NCI-H774 (cell line): ENCODE measurements at places on chromosomes 1 and 21.

DNA sequence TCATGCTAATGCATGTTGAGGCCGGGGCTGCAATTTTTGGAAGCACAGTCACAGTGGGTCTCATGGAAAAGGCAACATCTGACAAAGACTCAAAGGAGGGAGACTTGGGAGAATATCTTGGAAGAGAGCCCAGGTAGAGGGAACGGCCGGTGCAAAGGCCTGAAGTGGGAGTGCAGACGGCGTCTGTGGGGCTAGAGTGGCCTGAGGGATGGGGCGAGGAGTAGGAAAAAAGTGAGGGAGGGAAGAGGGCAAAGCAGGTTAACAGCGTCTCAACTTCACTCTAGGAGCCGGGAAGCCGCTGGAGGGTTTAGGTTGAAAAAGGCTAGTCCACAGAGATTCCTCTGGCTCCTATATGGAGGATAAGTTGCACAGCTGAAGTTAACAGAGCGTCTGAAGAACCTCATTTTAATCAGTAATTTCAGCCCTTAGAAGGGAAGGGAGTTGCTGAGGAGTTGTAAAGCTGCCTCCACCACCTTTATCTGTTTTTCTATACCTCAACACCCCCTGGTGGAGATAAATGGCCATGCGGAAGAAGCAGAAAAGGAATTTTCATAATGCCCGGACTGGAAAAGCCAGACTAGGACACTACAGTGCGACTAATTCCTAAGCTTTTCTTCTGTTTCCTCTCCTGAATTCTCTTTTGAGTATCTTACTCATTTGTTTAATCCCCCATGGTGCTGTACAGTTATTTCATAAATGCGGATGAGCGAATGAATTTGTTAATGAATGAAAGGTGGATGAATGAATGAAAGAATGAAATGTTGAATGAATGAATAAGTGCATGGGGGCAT lies 78.7 kb upstream of the ZNF281 start:
- DNase-seq, result peak; percentile 74

DNA sequence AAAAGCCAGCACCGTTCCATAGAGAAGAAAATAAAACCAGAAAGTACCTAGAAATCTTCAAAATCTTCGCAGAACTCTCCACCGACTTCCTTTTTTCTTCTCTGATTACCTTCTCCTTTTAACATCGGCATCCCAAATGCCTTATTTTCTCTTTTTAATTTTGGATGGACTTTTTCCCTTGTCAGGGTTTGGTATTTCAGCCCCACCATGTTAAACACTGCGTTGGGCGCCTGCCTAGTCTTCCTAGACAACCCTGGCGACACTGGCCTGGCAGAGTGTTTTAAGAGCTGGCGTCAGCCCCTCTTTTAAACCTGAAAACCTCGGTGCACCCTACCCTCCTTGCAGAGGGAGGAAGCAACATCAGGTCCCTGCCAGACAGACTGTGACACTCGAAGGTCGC lies 66.0 kb upstream of the EFHD2 start:
- DNase-seq, result no peak

DNA sequence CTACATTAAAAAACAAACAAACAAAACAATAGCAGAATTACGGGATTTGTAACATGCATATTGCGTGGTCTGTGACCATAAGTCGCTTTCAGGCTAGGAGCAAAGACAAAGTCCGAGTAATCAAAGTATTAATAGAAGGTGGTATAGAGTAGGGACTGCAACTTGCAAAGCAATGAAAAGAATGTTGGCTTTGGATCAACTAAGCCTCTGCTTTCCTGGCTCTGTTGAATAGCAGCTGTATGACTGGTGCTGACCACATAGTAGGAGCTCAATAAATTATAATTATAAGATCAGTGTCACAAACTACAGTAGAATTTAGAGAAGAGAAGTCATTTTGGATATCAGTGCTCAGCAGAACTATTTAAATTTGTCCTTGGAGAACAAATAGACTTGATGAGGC lies 586.4 kb downstream of the DPYD start:
- DNase-seq, result no peak

- peak; percentile 24 for DNase-seq
Measured at GRCh38 chr1:31753707-31754349, 10.3 kb downstream of the ADGRB2 start.

GRCh38 chr21:29072873-29073221 lies 601 bp downstream of the CCT8 start:
- DNase-seq, result no peak

DNA sequence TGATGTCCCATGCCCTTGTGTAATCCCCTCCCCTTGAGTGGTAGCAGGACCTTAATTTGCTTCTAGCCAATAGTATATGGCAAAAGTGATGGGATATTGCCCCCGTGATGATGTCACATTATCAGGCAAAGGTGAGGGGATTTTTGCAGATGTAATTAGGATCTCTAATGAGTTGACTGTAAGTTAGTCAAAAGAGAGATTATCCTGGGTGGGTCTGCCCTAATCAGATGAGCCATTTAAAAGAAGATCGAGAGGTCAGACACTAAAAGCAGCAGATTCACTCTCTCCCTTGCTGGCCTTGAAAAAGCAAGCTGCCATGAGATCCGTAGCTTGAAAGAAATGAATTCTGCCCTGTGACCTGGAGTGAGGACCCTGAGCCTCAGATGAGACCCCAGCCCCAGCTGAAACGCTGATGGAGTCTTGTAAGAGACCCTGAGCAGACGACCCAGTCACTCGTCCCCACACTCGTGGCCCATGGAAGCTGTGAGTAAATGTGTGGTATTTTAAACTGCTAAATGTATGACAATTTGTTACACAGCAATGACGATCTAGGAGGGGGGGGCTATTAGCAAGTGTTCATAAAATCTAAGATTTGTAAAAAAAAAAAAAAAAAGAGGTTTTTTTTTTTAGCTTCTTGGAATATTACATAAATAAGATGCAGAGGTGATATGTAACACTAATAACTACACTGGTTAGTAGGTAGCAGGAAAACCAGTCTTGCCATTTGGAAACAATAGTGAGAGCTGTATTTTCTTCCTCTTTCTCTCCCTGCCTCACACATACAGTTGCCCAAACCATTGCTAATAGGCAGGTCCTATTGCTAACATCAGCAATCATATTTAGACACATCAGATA lies 50.3 kb upstream of the TARBP1 start:
- no peak for DNase-seq

DNA sequence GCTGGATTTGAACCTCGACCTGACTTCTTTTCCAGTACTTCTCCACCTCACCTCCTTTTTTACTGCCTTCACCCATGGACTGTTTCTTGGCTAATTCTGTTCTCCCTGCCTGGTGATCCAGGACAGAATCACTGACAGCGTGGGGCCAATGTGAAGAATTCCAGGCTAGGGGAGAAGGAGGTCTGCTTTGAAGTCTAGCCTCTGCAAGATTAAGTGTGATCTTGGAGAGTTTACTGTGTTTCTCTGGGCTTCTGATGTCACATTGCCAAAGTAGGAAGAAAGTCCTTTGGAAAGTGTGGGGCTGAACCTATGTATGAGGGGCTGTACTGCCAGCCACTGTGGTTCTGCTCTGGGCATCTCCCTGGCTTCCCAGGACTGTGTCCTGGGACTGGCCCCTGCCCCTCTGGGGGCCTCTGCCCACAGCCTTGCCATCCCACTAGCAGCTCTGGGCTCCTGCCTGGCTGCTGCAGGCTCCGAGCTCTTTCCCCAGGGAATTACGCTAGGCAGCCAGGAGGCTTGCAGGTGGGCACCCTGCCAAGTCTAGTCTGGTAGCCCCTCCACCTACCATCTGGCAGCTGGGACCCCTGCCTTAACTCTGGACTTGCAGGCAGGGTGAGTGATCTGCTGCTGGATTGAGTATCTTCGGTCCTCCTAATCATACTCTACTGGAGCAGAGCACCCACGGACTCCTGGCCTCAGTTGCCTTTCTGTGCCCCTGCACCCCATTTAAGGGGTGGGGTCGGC lies 52.2 kb downstream of the YARS1 start:
- DNase-seq, result no peak

- no peak for DNase-seq
Measured at GRCh38 chr1:74197255-74197654, 721 bp downstream of the LRRIQ3 start.

DNA sequence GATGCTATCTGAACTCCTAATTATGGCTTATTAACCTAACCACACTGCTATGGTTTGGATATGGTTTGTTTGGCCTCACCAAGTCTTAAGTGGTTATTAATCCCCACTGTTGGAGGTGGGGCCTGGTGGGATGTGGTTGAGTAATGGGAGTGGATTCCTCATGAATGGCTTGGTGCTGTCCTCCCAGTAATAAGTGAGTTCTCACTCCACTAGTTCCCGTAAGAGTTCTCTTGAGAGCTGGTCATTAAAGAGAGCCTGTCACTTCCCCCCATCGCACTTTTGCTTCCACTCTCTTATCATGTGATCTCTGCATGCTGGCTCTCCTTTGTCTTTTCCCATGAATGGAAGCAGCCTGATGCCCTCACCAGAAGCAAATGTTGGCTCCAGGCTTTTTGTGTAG lies 328.8 kb downstream of the PLA2G4A start:
- no peak for DNase-seq

- DNase-seq, result peak; percentile 71
Measured at GRCh38 chr1:86703696-86704457, 499 bp upstream of the SH3GLB1 start.
